ENCODE measurements at places on chromosomes 6 and 20.

DNA sequence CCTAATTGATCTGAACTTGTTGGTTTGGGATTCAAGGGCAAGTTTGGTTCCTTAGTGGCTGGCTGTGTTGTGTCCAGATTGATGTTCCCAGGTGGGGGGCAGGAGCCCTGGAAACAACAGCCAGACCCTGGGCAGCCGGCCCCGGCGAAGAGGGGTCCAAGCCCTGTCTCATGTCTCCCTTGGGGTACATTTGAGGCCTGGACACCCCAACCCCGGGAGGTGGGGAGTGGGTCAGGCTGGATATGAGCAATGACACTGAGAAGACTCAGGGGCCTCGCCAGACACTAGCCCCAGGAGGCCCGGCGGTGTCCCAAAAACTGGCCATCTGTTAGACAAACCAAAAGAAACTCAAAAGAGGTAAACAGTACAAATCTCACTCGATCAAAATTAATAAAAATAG lies 79.6 kb downstream of the YTHDF1 start:
- no peak for DNase-seq

- DNase-seq = no peak
These were observed 338.2 kb upstream of the ZFP64 start for GRCh38 chr20:52529826-52530225.

DNA sequence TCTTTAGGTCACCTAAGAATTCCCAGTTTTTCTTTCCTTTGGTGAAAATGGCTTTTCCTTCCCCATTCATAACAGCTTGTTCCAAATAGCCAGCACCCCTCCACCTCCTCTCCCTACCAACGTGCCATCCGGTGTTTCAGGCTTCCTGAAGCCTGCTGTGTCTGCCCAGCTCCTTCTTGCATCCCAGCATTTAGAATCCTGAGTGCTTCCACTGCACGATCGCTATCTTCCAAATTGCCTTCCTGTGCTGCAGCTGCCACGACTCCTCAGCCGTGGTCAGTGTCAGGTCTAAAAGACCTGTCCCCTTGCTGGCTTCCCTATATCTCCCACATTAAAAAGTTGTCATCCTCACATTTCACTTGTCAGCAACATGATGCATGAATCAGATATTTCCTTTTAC lies 550.3 kb upstream of the JARID2 start:
- DNase-seq = no peak

DNA sequence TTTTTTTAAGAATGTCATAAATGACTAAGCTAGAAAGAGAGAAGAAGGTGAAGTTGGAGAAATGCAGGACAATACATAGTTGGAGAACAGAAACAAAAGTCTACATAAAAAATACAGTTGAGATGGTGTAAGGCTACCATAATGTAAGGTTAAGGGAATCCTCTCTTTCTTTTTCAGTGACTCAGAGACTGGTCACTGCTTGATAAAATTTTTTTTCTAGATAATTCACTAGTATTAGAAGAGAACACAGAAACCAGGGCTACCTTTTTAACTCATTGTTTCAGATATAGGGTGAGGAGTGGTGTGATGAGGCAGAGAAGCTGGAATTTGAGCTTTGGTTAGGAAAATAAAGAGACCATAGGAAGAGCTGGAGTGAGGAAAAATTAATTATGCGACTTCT lies 18.2 kb upstream of the EDN1 start:
- DNase-seq = no peak

- DNase-seq = no peak
These were observed 261.5 kb downstream of the TAF4 start for GRCh38 chr20:61803915-61804751.

DNA sequence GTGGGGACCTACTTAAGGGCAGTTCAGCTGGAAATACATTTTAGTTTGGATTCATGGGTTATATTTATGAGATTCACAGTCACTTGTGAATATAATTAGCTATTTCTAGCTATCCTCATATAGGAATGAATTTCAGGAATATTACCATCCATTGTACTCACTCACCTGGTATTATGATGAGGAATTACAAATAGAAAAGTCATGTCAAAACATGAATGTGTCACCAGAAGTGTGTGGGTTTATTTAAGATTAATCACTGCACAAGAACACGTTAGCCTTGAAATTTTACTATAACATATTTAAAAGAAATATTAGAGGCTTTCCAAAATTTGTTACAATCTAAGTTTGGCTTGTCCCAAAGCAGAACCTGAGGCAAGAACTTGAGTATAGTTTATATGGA lies 510.5 kb downstream of the PHF3 start:
- DNase-seq = no peak

- DNase-seq = no peak
These were observed 73.9 kb downstream of the UBR2 start for GRCh38 chr6:42637681-42638080.

DNA sequence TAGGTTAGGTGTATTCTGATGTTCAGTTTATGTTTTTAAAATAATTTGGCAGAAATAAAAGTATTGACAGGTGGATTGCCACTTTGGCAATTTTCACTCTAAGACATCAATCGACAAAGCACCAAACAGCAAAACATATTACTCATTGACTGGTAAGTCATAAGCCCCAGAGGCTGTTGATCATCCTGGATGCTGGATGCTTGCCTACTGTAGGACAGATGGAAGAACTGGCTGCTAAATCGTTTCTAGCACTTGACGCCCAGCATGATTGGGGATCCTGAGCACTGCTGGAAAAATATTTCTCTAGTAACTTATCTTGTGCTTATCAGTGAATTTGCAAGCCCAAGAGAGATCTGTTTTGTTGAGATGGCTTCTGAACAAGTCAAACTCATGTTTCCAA lies 1001.9 kb upstream of the FLRT3 start:
- DNase-seq = no peak

GRCh38 chr6:150478656-150479545 lies 110.1 kb downstream of the IYD start:
- no peak for DNase-seq

All from T-cell (primary cell).